ENCODE measurements at places on chromosomes 6 and 20. TPM values are rescaled to one million over a fixed set of nuclear protein-coding genes. Genes with fewer than 3 reads are reported as not detected.

The XKR7 gene
- total RNA-seq: not detected

The GTSF1L gene
- not detected for total RNA-seq

The POPDC3 gene
- total RNA-seq: 25.8 TPM

The SIRPG gene
- total RNA-seq: not detected

The MEI4 gene
- not detected for total RNA-seq

The TRAPPC3L gene
- not detected for total RNA-seq

The HTR1E gene
- total RNA-seq: not detected

The ASIP gene
- not detected for total RNA-seq

The SLC22A1 gene
- total RNA-seq: not detected

Measured in IMR-90 (cell line).